ENCODE measurements at places on chromosomes 7 and 10.

DNA sequence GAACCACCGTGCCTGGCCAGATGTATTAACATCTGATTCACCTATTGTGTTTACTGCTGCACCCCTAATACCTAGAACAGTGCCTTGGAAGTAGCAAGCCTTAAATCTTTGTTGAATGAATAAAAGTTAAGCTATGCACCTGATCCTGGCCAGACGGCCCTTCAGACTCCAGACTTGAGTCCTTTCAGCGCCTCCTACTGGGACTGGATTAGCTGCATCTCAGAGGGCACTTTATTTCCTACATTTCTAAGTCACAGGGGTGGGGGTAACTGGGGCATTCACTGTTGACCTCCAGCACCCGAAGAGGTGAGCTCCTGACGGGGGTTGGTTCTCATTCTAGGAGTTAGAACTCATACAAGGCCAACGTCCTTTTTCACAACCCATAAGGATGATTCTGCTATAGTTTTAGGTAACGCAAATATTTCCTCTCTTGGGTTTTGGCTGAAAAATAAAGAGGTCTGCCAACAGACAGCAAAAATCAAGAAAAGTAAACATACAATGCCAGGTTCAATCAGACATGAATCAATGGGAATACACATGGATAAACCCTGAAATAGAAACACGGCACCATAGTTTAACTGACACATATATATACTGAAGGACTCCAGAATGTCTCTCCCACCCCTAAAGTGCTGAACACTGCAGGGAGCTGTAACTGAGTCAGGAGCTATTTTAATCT, 48.0 kb upstream of the DLG5 start:
- DNase-seq: no peak

- DNase-seq: no peak
Observed at GRCh38 chr10:71695502-71696476, 23.8 kb downstream of the C10orf105 start.

DNA sequence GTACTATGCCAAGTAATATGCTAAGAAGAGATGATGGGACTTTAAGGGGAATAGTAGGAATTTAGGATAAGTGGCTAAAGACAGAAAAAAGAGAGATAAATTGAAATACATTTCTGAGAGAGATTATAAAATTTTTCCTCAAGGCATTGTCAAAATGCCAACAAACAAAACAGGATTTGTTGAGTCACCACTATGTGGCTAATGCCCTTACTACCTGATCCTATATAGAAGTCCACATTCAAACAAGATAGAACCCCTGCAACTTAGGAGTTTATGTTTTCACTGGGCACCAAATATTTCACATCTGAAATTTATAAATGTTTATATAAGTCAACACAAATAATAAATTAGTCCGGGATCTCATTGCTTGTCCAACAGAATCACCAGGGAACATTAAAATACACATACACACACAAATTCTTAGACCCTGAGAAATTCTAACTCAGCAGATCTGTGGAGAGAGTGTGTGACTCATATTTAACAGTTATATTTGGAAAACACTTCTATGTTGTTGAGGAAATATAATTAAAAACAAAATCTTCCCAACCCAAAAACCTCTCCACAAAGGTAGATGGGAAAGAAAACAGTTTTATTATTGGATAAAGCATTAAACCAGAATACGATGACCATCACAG, 154.3 kb downstream of the PPP1R3A start:
- DNase-seq: no peak

GRCh38 chr7:28470344-28470743, 58.0 kb downstream of the CREB5 start:
- no peak for DNase-seq

GRCh38 chr10:78225594-78225993, 191.9 kb downstream of the RPS24 start:
- DNase-seq: no peak

DNA sequence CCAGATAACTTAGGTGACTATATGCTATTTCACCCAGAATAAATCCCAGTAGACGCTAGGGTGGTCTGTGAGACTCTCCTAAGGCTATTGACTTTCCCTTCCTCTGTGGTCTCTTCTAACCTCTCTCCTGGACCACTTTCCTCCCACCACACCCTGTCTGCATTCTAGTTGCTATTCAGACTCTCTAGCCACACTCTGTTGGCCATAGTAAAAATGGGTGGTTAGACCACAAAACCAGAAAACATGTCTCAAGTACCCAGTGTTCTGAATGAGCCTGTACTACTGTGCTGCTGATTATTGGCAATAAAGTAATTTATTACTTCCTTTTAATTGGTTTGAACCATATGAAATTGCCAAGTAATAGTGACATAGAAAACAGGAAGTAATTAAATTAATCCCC, 240.8 kb downstream of the KIF20B start:
- no peak for DNase-seq

DNA sequence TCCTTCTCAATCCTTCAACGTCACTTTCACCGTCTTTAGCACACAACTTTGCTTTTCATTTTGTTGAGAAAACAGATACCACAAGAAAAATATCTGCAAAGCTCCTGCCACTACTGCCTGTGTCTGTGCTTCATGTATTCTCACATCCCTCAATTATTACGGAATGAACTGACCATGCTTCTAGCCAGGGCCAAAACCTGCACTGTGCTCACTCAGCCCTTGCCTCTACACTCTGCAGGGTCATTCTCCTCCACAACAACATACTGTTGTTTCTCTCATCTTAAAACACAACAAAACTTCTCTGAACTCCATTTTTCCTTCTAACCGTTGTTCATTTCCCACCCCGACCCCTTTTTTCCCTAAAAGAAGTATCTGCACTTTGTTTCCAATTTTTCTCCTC, 29.5 kb downstream of the BMPR1A start:
- no peak for DNase-seq

DNA sequence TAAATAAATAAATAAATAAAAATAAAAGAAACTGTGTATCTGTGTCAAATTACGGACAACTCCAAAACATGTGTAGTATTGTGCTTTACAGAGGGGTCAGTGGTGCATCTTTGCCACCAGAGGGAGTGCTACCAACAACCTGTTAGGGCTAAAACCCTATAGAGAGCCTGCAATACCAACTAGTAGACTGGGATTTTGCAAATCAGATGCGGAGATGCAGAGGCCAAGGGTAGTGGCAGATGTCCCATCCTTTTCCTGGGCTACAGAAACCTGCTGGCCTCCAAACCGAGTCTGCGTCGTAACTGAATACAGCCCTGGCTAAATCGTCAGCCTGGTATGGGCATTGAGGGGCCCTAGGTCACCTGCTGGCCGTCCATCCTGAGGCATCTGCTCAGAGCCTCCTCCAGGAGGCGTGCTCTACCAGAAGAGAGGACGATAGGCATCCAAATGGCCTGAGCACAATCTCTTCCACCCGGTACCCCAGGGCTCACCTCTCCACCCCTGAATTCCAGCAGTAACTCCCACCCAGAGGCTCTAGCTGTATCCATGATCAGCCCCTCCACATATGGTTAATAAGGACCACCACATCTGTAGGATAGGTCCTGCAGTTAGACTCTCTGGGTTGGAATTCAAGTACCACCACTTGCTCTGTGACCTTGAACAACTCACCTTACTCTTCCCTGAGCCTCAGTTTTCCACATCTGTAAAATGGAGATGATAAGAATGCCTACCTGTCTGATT, 6.2 kb upstream of the RRP12 start:
- DNase-seq: no peak

GRCh38 chr10:91803386-91804125, 5.3 kb downstream of the TNKS2 start:
- no peak for DNase-seq

DNA sequence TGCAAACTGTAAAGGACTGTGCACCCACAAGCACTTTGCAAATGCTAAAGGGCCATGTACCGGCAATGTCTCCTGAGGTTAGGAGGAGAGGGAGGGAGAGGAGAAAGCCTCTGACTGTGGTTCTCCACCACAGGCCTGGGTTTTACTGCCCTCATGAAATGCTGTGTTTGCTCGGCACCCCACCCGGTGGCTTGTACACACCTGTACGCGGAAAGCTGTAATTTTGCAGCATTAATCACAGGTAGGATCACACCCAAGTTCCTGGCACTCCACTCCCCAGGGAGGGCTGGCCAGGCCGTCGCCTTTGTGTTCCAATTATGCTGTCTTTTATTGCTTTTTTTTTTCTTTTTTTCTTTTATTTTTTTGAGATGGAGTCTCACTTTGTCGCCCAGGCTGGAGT, 78.5 kb upstream of the MYL10 start:
- DNase-seq: no peak

- DNase-seq: no peak
Observed at GRCh38 chr7:150458756-150459155, 8.3 kb downstream of the GIMAP8 start.

GRCh38 chr10:77537720-77538373, 99.8 kb downstream of the KCNMA1 start:
- DNase-seq: no peak

DNA sequence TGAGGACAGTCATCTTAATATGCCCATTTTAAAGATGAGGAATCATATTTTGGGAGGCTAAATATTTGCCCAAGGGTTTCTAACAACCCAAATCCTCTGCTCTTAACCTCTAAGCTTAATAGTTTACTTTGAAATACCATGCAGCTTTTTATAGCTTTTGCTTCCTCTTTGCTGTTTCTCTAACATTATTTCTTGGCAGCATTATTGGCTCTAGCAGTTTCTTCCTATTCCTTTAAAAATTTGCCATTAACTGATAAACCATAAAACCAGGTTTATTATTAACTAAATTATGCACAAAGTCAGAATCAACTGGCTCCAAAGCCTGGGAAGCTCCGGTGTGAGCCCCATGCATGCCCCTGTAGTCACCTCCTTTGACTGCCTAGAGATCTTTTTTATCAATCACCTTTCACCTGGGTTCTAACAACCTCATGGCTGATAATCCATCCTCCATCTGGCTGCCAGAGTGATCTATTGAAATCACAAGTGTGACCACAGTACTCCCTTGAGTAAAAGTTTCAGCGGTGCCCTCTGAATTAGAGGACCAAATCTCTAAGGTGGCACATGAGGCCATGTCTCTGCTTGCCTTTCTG, 62.4 kb downstream of the ITGB8 start:
- no peak for DNase-seq

DNA sequence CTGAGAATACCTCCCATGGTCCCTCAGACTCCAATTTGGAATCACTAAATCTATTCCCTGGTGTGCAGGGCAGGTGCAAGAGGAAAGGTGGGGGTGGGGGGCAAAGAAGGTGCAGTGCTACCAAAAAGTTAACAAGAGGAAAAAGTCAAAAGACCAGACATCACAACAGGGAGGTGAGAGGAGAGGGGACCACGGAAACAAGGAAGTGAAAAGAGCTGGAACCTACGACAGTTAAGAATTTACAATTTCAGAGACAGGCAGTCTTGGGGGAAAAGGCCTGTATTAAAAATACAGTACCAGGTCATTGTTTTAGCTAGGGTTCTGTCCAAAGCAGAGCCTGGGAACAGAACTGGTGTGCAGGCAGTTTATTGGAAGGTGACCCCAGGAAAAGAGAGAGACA, 14.6 kb downstream of the ITGB1 start:
- no peak for DNase-seq

GRCh38 chr7:124783271-124783670, 17.7 kb upstream of the GPR37 start:
- no peak for DNase-seq

GRCh38 chr7:157394246-157395191, 57.7 kb downstream of the DNAJB6 start:
- DNase-seq: no peak
